ENCODE measurements at places on chromosomes 12 and 14.

DNA sequence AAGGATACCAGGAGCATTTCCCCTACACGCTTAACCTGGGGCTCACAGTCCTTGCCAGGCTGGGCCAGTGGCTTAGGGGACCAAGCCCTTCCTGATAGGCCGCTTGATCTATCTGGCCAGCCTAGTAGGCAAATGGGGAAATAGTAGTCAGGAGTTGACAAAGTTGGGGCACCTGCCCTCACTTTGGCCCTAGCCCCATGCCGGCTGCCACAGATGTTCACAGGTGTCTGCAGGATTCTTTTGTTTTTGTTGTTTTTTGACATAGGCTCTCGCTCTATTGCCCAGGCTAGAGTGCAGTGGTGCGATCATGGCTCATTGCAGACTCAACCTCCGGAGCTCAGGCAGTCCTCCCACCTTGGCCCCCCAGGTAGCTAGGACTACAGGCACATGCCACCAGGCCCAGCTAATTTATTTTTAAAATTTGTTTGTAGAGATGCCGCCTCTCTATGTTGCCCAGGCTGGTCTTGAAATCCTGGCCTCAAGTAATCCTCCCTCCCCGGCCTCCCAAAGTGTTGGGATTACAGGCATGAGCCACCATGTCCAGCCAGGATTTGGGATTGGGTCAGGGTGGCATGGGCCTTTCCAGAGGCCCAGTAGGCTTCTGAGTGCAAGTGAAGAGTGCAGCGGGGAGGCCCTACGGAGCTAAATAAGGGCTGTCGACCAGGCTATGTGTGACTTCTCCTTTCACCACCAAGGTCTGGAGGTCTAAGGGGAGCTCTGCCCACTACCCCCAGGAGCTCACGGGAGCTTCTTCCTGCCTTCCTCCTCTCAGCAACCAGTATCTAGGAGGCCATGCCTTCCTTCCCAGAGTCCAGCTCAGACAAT, 15.5 kb upstream of the HDAC7 start:
- DNase-seq = no peak

DNA sequence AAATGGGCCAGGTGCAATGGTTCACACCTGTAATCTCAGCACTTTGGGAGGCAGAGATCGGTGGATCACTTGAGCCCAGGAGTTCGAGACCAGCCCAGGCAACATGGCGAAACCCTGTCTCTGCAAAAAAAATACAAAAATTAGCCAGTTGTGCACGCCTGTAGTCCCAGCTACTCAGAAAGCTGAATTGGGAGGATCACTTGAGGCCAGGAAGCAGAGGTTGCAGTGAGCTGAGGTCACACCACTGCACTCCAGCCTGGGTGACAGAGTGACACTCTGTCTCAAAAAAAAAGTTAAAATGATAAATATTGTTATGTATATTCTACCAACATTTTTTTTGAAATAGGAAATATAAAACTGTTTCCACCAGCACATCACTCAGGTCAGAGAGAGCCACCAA, 64.9 kb downstream of the NDUFA12 start:
- DNase-seq = no peak

GRCh38 chr12:106757623-106758348, 16.7 kb upstream of the RIC8B start:
- DNase-seq = no peak

DNA sequence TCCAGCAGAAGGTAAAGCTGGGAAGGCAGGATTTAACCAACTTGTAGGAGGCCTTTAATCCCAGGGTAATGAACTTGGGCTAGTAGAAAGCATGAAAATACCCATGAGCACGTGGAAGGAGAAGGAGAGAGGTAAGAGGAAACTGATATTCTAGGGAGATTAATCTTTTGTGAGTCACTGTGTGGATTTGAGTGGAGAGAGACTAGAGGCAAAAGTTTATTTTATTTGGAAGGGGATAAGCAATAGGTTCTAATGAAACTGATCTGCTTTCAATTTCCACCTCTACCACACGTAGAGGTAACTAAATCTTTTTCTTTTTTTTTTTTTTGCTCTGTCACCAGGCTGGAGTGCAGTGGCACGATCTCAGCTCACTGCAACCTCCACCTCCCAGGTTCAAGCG, 52.1 kb downstream of the PTPN21 start:
- DNase-seq = no peak

- DNase-seq = no peak
Measured at GRCh38 chr14:20652996-20653975, 11.8 kb upstream of the OR6S1 start.

GRCh38 chr12:34288963-34289345, 266.7 kb downstream of the ALG10 start:
- no peak for DNase-seq

- DNase-seq = no peak
Measured at GRCh38 chr14:53670701-53671100, 285.9 kb downstream of the BMP4 start.

GRCh38 chr12:53251477-53252348, 16.4 kb upstream of the ESPL1 start:
- DNase-seq = no peak

DNA sequence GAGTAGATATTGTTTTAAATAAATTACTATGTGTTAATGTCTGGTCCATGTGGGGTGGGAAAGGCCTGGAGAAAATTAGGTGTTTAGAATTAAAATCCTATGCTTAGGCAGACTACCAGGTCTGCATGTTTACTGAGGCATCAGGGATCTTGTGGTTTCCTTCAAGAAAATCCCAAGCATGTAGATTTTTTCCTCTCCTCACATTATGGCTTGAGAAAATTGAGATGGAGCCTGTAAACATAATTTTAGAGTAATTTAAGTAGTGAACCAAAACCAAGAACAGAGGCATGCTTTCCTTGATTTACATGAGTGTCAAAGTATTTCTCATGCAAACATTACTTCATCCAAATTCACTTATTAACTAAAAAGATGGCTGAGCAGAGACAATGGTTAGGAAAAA, 823.7 kb downstream of the AACS start:
- no peak for DNase-seq

DNA sequence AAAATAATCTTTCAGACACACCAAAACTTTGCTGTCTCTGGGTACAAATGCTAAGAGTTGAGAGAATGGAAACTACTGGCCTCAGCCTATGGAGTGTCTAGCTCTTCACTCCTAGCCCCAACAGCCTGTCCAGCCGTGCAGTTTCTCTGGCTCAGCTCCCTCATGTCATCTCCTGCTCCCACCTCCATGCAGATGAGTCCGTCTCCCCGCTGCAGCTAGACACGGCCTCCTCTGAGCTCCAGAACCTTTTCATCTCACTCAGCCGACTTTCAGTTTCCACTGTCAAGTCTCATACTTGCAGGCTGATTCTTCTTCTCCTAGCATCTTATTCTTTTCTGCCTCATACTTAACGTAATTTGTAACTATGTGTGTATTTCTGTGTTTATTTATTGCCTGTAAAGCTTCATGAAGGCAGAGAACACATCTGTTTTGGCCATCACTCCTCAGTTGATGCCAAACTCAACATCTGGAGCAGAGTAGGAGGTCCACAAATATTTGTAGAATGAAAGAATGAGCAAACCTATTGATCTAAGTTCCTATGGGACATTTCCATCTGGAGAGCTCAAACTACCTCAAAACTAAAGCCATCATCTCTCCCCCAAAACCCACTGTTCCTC, 139.8 kb upstream of the PWP1 start:
- DNase-seq = no peak

GRCh38 chr14:92586963-92587699, 73.5 kb downstream of the RIN3 start:
- DNase-seq = no peak

DNA sequence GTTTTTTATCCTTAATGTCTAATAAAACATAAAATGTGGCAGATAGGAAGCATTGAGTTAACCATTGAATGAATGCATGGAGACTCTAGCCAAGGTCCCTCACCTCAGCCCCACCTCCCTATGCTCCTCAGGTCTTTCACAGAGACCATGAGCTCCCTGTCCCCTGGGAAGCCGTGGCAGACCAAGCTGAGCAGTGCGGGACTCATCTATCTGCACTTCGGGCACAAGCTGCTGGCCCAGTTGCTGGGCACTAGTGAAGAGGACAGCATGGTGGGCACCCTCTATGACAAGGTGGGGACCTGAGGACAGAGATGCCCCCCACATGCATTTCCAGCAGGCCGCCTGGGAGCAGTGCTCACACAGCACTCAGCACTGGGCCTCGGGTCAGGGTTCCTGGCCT, 3.4 kb downstream of the MYG1 start:
- no peak for DNase-seq

DNA sequence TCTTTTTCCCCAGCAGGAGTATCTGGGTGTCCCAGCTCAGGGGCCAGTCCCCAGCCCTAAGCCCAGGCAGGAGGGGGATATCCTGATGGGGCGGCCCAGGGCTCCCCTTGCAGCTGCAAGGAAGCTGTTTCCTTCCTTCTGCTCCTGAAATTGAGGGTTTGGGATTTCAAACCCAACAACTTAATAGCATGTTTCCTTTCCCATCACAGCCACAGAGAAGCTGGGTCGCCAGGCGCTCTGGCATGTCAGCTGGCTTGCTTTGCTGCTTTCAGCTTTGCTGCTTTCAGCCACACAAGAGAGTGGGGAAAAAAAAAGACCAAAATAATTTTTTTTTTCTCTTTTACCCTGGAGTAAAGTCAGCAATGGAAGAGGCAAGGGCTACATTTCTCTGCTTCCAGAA, 30.0 kb downstream of the HVCN1 start:
- DNase-seq = no peak

GRCh38 chr14:22475381-22475780, 113.6 kb downstream of the DAD1 start:
- DNase-seq = no peak

DNA sequence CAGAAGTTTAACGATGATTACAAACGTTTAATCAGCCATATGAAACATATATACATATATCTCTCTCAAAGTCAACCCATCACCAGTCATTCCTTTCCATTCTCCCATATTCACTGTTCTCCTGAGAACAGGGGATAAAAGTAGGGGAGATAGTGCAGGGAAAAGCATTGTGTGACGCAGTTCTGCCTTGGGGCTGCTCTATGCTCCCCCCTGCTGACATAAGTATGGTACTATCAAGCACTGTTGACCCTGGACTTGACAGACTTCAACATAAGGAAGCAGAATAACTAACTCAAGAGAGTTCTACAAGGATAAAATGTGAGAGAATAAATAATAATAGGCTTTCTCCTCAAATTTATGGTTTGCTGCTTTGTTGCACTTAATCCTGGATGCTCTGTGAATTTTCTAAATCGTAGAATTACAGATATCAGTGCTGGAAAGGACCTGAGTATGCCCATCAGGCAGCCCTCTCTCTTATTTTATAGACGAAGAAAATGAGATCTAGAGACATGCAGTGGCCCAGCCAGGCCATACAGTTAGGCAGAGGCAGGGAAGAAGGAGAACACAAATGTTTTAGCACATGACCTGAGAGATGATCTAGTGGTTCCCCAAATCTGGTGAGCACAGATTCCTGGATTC, 87.2 kb downstream of the SCN8A start:
- peak; percentile 51 for DNase-seq

DNA sequence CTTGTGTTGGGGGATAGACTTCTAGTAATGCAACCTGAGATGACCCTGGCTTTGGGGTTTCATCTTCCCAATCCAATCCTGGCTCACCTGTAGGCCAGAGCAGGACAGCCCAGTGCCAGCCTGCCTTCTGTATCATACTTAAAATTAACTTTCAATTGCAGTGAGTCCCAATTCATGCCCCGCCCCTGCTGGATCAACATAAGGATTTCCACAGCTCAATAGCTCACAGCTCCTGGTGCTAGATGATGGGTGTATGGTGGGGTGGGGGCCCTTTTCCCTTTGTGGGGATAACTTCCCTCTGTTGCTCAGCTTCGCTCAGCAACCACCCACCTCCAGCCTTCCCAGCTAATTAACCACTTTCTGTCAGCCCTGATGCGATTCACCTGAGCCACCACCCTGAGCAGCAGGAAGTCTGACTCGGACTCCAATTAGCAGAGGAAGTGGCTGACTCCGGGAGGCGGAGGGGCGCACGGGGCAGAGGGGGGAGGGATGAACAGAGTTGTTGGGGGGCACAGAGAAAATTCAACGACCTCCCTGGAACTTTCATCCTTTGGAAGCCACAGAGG, 24.3 kb upstream of the CHGA start:
- no peak for DNase-seq

DNA sequence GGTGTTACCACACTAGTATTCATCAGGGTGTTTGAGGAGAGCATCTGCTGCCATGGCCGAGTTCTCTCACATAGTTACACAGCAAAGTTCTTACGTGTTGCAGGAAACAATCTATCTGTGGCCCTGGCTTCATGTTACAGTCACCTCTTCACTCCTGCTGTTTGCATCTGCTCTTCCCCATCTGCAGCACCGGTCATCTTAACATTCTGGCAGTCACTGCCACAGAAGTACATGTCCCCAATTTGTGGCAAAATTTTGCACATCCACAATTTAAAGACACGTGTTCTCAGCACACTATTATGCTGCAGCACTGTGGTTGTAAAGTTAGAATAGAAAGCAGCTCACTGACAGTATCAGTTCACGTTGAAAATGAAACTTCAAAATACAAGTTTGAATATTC, 23.2 kb downstream of the MAPK1IP1L start:
- DNase-seq = peak; percentile 24

DNA sequence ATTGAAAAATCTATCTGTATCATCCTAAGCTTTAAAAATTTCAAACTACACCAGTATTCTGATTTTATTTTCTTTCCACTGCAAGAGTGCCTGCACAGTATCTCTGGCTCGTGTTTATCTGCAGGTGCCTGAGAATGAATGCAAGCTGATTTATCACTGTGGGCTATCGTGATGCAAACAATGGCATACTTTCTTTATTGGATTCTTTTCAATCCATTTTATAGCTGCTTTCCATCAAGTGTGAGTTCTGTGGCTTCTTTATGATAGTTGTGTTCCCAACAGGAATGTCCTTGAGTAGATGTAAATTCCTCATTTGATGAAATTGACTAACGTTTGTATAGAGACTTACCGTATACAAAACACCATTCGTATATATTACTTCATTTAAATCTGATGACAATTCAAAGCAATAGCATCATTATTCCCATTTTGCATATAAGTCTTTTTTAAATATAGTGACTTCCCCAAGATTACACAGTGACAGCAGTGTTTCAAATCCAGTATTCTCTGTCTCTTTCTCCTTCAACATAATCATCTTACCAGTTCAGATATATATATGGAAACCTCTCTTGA, 160.3 kb upstream of the ABCD2 start:
- DNase-seq = no peak

DNA sequence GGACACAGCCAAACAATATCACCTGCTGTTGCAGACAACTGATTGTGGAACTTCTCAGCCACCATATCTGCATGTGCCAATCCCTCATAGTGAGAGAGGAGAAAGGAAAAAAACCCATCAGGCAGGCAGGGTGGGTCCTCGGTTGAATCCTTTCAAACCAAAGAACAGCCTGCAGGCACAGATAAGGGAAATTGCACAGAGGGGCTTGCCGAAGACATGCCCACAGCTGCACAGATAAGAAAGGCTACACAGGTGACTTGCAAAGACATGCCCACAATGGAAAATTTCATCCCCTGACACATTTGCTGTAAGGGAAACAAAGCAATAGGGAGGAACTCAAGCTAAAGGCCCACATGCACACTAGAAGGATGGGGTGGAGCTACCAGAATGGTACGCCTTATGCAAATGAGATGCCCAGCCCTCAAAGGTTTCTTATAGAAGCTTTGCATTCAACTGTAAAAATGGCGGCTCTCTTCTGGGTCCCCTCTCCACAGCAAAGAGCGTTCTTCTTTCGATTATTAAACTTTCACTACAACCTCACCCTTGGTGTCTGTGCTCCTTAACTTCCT, 170.0 kb upstream of the TMPO start:
- DNase-seq = no peak

GRCh38 chr14:92729634-92730358, 18.6 kb downstream of the LGMN start:
- no peak for DNase-seq

Measured in NCI-H187 treated with DMSO at 0.1 percent for 48 hours (cell line).